ENCODE measurements at places on chromosomes 11 and 22. TPM values are rescaled to one million over a fixed set of nuclear protein-coding genes. Genes with fewer than 3 reads are reported as not detected.

CLDN5 gene
- 27.7 TPM for total RNA-seq

GLB1L2 gene
- total RNA-seq = 22.6 TPM

- no peak for DNase-seq
Measured at GRCh38 chr11:110199184-110199981, 97.0 kb downstream of the RDX start.

DNA sequence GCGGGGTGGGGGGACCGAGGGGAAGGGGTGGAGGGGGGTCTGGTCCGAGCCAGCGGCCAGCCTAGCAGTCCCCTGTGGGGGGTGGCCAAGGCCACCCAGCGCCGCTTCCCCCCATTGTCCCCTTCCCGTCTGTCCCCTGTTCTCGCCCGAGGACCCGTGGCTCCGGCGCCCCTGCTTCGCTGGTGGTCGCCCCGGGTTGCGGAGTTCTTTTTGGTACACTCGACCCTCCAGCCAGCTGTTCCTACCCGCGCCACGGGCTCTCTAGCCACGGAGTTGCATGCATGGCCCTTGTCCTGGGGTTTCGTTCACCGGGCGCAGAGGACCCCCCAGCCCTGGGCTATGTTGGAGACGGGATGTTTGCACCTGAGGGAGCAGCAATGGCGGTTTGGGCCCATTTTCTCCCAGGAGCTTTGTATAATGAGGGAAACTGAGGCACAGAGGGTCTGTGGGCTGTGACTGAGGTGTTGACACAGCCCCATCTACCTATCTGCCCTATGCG is 489 bp downstream of the RNF214 start:
- no peak for DNase-seq

DNA sequence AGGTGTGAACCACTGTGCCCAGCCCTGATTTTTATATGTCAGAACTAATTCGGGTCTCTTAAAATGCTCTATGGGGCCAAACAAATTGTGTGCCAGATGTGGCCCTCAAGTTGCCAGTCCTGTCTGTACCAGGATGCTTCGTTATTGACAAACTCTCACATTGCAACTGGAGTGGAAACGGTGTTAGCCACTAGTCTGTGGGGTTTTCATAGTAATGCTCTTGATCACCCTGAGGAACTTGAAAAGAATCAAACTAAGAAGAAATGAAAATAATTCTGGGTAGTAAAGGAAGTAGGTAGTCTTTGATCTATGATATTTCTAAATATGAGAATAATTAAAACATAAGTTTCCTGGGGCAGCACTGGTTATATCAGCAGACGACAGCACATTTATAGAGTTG is 67.3 kb upstream of the ADSL start:
- no peak for DNase-seq

All from left colon (tissue), 2 donors.